ENCODE measurements at places on chromosomes 5 and 9.

DNA sequence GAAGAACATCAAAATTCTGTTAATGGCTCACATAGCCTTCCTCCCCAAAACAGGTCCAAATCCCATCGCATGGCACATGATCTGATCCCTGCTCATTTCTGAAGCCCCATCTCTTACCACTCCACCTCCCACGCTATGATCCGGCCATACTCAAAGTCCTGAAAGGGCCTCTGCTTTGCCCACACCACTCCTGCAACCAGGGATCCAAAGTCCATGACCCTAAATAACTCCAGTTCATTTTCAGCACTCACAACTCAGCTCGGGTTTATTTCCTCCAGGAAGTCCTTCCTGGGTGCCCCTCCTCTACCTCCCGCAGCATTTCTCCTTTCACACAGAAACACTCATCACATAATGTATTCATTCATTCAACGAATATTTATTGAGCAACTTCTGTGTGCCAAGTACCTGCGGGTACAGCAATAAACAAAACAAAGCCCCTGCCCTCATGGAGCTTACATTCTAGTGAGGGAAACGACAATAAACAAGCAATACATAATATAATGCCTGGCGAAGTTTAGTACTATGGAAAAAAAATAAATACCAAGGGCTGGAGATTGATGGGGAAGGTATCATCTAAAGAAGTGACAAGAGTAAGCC lies 2.7 kb downstream of the TTLL11 start:
- no peak for DNase-seq

DNA sequence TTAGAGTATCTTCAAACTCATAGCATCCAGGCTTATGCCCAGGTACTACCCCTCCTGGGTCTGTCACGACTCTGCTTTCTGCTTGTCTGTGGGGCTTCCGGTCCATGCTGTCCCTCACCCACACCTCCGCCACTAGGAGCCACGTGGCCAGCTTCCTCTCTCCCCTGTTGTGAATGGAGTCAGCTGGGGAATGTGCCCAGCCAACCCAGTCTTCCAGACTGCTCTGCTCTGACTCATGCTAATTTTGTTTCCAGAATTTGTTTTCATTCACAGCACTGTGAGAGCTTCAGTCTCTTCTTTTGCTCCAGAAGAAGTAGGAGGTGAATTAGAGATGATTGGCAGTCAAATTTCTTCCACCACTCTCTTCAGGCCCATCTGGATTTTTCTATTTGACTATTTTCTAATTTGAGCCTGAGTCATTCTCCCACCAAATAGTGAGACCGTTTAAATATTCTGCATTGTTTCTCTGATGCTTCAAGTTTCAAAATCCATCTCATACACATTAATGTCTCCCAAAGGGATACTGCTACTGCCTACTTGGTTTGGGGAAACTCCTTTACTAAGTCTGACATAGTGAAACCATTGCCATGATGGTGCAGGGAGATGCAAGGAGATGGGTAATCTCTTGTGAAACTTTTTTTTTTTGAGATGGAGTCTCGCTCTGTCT lies 424.1 kb upstream of the KIF2A start:
- no peak for DNase-seq

DNA sequence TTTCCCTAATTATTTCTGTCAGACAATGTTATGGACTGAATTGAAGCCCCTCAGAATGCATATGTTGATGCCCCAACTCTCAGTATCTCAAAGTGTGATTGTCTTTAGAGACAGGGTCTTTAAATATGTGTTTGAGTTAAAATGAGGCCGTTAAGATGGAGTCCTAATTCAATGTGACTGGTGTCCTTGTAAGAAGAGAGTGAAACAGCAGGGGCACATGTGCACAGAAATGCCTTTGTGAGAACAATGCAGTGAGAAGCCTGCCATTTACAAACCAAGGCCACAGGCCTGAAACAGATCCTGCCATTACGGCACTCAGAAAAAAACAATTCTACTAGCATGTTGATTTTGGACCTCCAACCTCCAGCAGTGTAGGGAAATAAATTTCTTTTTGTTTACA lies 483.0 kb upstream of the DMAC1 start:
- no peak for DNase-seq

GRCh38 chr5:31496891-31497290 lies 35.0 kb downstream of the DROSHA start:
- no peak for DNase-seq

DNA sequence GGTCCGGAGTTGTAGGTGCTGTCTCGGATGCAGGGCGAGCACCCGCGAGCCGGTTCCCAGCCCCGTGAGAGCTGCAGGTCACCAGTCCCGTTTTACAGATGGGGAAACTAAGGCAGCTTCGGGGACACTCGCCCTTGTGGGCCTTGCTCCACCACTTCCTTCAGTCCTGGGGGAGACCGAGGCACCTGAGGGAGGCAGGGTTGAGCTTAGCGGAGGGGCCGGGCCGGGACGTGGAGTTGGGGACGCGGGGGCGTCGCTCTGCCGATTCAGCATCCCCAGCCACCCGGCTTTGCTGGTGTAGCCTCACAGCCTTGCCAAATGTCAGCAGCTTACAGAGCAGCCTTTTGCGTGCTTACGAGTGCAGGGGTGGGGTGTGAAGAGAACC lies 530 bp downstream of the BBLN start:
- DNase-seq, result peak; percentile 32

Measured in stimulated activated CD8-positive, alpha-beta memory T cell treated with anti-CD3 and anti-CD28 coated beads, Interleukin-15, amount 100 ng/mL, for 4 hours (primary cell).